ENCODE measurements at places on chromosomes 1 and 21.

DNA sequence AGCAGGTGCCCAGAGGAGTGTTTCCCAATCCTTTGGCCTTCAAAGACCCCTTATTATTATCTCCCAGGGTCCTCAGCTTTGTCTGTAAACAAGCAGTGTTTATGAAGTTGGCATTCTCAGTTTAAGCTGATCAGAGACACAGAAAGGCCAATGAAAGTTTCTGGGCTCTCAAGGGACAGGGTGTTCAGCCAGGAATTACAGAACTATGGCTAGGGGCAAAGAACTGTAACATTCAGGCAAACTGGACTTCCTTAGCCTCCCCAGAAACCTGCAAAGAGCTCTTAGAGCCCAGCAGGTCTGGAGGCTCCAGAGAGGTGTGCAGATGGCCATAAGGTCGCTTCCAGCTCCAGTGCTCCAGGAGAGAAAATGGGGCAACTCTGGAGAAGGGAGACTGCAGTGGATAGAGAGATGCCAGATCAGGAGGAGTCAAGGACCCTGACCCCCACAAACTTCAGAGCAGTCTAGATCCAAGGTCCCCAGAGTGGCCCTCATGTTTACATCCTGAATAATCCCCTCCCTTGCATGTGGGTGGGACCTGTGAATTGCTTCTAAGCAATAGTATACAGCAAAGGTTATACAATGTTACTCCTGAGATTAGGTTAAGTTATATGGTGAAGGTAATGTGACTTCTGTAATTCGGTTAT is 6.2 kb downstream of the ECHDC2 start:
- no peak for DNase-seq

DNA sequence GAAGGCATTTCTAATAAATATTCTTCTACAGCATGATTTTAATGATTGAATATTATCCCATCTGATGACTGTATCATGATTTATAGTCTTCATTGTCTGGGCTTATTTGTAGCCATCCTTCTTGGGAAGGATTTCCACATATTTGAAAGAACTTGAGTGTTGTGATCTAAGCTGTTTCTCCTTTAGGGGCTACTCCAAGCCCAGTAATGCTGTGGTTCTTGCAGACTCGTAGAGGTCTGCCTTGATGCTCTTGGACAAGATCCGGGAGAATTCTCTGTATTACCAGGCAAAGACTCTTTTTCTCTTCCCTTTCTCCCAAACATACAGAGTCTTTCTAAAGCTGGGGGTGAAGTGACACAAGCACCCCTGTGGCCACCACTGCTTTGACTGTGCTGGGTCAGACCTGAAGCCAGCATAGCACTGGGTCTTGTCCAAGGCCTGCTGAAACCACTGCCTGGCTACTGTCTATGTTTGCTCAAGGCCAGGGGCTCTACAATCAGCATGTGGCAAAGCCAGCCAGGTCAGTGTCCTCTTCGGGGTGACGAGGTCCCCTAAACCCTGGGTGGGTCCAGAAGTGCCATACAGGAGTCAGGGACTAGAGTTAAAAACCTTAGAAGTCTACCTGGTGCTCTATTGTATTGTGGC is 107.4 kb downstream of the GIPC2 start:
- DNase-seq = no peak

DNA sequence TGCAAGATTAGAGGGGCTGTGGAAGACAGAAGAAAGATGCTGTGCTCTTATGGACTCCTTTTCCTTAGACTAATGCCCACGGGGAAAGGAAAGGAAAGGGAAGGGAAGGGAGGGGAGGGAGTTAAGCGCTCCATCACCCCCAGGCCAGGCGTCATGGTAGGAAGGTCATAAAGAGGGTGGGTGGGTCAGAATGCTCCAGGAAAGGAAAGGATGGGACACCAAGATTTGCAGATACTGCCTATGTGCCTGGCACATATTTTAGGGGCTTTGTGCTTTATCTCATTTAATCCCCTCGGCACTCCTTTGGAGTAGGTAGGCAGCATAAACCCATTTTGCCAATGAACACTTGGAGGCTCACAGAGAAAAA is 41.4 kb downstream of the MAB21L3 start:
- no peak for DNase-seq

DNA sequence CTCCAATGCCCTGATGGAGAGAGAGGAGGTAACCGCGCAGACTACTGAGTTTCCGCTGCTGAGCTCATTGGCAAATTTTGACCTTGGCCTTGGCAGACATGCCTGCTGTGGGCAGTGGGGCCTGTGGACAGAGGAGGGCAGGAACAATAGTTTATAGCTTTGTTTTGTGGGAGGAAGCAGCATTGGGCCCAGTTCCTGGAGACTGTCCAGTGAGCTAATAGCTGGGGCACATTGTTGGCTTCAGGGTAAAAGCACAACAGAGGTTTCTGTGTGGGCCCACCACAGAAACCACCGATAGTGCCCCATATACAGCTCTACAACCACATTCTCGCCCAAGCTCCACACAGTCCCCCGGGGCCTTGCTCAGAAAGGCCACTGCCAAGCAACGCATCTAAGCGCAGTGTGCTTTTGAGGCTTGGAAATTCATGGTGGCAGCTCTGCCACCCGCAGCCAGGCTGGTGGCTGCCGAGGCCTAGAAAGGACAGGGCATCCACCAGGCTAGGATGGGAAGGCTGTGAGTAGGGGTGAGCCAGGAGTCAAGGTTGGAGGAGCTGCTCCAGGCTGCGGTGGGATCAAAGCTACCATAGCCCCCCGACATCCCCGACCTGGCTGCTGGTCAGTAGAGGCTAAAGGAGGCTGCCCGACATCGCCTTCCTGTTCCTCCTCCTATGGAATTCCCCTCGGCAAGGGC is 43.2 kb downstream of the NEK2 start:
- no peak for DNase-seq

DNA sequence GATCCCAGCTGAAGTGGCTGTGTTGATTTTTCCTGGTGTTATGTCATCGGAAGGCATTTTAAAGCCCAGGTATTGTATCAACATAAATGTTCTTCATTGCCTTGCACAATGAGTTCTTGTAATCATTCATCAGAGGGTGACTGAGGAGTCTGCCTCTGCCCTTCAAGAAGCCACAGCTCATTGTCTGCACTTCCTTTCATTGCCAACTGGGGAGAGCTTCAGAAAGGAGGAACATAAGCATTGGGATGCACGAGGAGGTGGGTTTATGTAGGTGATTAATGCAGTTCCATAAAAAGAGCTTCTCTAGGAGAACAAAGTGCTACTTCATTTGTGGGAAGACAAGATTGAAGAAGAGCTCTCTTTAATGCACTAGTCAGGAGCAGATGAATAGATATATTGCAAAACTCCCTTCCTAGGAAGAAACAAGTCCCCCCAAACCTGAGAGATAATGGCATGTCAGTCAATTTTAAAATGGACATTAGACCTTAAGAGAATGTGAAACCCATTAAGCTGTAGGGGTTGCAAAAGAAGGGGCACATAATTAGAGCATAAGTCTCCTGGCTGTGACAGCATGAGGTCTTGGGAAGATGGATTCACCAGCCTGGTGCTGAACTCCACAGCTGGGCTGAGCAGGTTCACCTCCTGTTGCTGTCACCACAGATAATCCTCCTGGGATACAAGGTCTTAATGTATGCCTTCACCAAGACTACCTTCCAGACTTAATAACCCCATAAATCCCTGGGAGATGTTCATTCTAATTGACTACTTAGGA is 124.6 kb downstream of the BACH1 start:
- DNase-seq = no peak

GRCh38 chr1:228830954-228831481 is 95.7 kb downstream of the RHOU start:
- peak; percentile 70 for DNase-seq

GRCh38 chr21:32411350-32412161 is 950 bp upstream of the EVA1C start:
- DNase-seq = peak; percentile 79

- DNase-seq = no peak
Measured at GRCh38 chr1:172298911-172299310, 121.6 kb upstream of the C1orf105 start.

DNA sequence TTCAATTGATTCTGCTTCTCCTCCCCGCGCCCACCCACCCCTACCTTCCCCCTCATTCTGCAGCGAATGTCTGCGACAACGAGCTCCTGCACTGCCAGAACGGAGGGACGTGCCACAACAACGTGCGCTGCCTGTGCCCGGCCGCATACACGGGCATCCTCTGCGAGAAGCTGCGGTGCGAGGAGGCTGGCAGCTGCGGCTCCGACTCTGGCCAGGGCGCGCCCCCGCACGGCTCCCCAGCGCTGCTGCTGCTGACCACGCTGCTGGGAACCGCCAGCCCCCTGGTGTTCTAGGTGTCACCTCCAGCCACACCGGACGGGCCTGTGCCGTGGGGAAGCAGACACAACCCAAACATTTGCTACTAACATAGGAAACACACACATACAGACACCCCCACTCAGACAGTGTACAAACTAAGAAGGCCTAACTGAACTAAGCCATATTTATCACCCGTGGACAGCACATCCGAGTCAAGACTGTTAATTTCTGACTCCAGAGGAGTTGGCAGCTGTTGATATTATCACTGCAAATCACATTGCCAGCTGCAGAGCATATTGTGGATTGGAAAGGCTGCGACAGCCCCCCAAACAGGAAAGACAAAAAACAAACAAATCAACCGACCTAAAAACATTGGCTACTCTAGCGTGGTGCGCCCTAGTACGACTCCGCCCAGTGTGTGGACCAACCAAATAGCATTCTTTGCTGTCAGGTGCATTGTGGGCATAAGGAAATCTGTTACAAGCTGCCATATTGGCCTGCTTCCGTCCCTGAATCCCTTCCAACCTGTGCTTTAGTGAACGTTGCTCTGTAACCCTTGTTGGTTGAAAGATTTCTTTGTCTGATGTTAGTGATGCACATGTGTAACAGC is 339.9 kb downstream of the NTNG1 start:
- DNase-seq = no peak

- DNase-seq = no peak
Measured at GRCh38 chr1:85314726-85315125, 38.3 kb upstream of the BCL10 start.

DNA sequence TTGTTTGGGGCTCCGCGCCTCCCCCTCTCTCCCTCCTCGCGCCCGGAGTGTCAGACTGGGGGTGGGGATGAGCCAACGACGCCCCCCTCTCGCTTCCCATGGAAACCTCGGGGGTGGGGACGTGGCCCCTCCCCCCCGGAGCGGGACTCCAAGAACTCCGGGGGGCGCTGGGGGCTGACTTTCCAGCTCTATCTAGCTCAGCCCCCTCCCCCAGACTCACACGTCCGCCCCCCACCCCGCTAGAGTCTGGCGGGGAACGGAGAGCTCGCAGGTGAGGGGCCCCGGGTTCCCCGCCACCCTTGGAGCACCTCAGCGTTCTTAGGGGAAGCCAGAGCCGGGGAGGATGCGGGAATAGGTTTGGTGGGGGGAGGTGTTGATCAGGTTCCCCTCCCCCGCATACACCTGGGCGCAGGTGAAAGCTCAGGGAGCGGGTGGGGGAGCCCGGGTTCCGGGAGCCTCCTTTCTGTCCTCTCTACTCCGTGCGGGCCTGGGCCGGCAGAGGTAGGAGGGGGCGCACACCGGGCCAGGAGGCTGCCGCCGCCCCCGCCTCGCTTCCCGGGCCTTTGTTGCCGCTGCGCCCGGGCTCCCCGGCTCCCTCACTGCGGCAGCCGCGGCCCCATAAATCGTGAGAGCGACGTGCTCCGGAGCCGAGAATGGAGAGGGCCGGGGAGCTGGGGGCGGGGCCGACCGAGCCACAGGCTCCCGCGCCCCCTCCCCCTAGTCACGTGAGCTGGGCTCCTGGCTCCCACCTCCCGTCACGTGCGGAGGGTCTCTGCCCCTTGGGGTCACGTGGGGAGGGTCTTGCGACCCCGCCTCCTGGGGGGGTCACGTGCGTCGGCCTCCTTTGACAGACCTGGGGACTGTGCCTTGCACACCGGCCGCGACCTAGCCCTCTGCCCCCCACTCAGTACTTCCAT is 1.9 kb downstream of the EFNA3 start:
- no peak for DNase-seq

DNA sequence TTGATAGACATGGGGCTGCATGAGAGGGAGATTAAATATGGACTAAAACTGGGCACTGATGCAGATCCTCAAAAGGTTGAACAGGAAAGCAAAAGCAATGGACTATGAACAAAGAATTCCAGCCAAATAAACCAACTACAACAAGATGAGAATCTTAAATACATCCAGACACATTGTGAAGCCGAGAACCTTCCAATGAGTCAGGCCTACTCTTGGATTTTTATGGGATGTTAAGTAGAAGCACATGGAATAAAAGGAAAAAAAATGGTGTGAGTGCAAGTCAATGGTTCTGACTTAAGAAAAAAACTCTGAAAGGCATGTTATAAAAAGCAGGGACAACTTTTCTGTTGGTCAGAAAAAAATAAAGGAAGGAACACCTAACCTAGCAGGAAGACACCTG is 227.2 kb downstream of the DPYD start:
- no peak for DNase-seq

GRCh38 chr1:108057541-108057940 is 92.6 kb upstream of the VAV3 start:
- DNase-seq = no peak

GRCh38 chr1:84171481-84171880 is 27.4 kb downstream of the PRKACB start:
- no peak for DNase-seq

GRCh38 chr1:186214791-186215190 is 160.3 kb downstream of the TPR start:
- DNase-seq = no peak

GRCh38 chr1:228399531-228400236 is 7.0 kb downstream of the TRIM11 start:
- no peak for DNase-seq

- DNase-seq = no peak
Measured at GRCh38 chr1:94284476-94284875, 47.1 kb upstream of the ARHGAP29 start.

DNA sequence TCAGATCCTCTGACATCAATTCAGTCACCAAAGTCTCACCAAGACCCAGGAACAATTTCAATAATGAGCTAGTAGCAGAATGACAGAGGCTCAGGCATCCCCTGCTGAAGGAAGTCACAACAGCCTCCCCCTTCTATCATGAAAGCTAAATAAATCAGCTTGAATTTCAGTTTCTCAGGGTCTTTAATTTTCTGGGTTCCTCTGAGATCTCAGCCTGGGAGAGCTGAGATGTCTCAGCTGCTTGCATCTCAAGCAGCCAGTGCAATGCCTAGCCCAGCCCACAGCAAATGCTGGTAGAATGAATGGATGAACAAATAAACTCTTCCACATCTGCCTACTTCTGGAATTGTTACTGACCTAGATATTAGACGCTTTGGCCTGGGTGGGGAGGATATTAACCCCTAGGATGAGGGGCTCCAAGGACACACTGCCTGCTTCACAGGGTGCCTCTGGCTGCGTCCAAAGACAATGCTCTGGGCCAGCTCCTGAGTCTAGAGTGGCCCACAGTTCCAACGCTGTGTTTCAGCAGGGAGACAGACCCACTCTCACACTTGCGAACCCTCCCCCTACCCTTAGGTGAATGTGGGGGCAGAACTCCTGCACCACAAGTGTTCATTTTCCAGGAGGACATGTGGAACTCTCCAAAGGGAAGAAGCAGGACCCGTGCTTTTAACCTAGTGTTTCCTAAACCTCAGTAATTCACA is 11.2 kb upstream of the LORICRIN start:
- DNase-seq = no peak

GRCh38 chr1:91754816-91755580 is 131.0 kb downstream of the TGFBR3 start:
- no peak for DNase-seq

DNA sequence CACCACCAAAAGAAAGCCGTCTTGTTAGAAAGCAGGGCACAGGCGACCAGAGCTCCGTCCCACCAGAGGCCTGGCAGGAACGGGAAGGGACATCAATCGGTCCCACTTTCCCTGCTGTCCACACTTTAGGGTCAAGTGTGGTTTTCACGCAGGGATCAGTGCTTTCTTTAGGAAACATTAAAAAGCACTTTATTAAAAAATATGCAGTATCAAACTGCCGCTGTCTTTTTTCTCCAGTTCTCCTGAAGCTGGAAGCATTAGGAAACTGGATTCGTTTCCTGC is 437 bp downstream of the IFNLR1 start:
- DNase-seq = no peak

All from activated CD4-positive, alpha-beta T cell treated with anti-CD3 and anti-CD28 coated beads, Interleukin-2, amount 50 U/mL, for 16 hours (primary cell).